Cardiac muscle cell (in vitro differentiated cells and primary cell): ENCODE measurements at places on chromosomes 5 and 9. TPM values are rescaled to one million over a fixed set of nuclear protein-coding genes. Genes with fewer than 3 reads are reported as not detected.
A peak's percentile ranks its signal among the peaks of the same experiment; 100 is the strongest.

GKAP1 gene
- total RNA-seq = 8.1 and 11.7 TPM in 2 replicates

SPRY4 gene
- total RNA-seq = 10.0 and 11.0 TPM in 2 replicates

AGXT2 gene
- 0.07 TPM in 1 of 2 replicates, not detected in the other for total RNA-seq

ZNF483 gene
- total RNA-seq = 4.5 and 7.2 TPM in 2 replicates

MYMK gene
- not detected in 2 replicates for total RNA-seq

DOCK2 gene
- total RNA-seq = 3.3 and 4.7 TPM in 2 replicates

ENHO gene
- total RNA-seq = 3.9 and 7.6 TPM in 2 replicates

- DNase-seq = peak; percentile 78
These were observed 201.1 kb downstream of the SNX18 start for GRCh38 chr5:54718656-54719055.

GRCh38 chr9:124590889-124591641, 83.9 kb upstream of the NR5A1 start:
- no peak for DNase-seq

- DNase-seq = no peak
These were observed 12.0 kb upstream of the NRARP start for GRCh38 chr9:137313956-137314560.

DNA sequence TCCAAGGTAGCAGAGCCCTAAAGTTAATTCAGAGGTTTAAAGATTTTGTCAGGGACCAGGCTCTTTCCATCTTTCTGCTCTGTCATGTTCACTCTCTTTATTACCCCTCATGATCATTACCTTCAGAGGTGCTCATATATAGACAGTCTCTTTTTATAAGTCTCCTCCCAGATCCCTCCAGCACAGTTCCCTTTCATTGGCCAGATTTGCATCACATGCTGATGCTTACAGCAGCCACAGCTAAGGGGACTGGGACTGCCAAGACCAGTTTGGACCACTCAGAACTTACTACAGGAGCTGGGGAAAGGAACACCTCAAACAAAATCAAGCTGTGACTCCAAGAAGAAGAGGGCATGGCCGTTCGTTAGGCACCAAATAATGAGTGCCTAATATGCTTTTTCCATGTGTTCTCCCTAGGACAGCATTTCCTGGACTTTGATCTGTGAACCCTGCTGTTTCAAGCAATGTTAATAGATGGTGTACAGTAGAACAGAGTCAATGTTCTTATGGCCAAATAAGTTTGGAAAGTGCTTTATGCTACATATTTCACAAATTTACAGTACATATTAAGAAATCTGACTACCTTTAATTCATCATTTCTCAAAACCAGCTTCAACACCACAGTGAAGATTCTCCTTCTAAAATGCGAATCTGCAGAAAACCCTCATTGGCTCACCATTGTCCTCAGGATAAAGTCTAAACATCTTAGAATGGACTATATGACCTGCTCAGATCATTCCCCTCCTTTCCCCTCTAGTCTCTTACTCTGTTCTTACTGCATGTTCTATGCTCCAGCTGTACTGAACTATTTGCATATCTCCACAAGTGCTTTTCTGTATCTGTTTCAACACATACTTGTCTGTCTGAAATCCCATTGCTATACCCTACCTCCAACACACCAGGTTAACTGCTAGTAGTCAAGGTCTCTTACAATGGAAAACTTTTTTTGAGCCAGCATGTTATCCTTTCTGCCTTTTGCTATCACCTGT, 3.4 kb downstream of the C5orf58 start:
- no peak for DNase-seq

DNA sequence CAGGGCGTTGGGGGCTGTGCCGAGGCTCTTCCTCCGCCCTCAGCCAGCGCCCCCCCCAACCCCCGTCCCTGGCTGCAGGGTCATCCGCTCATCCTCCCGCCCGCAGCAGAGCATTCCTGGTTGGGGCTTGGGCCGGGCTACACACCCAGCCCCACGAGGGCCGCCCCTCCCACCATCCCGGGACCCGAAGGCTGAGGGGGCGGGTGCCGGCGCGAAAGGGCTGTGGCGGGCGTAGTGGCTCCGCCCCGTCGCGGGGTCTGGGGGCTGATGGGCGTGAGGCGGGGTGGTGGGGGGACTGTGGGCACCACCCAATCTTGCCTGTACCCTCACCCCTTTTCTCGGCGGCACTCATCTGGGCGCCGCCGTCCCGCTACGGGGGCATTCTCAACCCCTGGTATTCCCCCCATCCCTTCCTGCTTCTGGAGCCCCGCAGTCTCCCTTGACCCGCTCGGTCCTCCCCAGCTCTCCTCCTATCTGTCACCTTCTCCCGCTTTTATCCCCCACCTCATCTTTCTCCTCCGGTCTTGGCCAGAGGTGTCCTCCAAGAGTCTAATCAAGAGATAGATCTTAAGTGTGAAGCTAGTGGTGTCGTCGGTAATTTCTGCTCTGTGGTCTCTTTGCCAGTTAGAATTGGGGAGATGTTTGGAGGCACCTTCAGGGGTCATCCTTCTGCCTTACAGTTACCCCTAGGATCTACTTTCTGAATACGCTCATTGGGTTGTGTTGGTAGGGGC, 1.6 kb downstream of the FER start:
- DNase-seq = peak; percentile 89

GRCh38 chr9:105385381-105385985, 62.4 kb upstream of the FSD1L start:
- DNase-seq = no peak

- no peak for DNase-seq
These were observed 37.8 kb downstream of the OXCT1 start for GRCh38 chr5:41832430-41832829.

GRCh38 chr9:127895811-127896210, 3.6 kb downstream of the ST6GALNAC6 start:
- DNase-seq = no peak

- DNase-seq = no peak
These were observed 51.3 kb downstream of the SLC46A2 start for GRCh38 chr9:112839331-112839730.

- DNase-seq = no peak
These were observed 3.9 kb downstream of the SPTAN1 start for GRCh38 chr9:128556276-128556675.

DNA sequence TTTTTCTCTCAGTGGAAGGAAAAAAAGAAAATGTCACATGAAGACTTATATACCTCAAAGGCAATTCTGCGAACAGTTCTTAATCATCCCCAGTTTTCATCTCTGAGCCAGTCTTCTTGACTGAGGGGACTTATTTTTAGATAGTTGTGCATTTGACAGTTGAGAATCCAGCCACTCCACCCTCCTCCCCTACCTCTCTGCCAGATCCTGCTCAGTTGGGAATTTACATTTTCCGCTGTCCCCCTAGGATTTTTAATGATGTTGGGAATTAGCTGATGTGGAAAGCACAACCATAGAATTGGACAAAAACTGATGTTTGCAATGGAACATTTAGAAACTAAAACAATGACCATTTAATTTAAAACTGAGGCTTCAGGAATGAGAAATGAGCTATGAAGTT, 194.3 kb upstream of the PIK3R1 start:
- no peak for DNase-seq

DNA sequence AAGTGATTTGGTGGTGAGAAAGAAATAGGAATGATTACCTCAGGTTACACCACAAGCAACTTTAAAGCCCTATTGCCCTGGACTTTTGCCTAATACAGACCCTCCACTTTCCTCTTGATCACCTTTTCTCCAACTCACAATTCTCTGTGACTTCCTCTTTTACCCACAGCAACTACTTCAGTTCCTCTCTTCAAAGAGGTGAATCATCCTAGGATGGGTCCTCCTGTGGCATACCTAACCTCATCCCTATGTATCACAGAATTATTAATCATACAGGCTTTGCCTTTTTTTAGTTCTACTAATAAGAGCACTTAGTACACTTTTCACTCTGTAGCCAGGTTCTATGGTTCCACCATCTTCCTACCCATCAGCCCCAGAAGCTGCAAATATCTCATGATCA, 19.6 kb upstream of the INSL6 start:
- DNase-seq = no peak

- no peak for DNase-seq
These were observed 9.4 kb downstream of the DAB2IP start for GRCh38 chr9:121660876-121661275.

- DNase-seq = no peak
These were observed 34.6 kb downstream of the MRPS27 start for GRCh38 chr5:72285424-72285821.

- DNase-seq = peak; percentile 68
These were observed 33.3 kb upstream of the DAPK1 start for GRCh38 chr9:87464110-87464991.

DNA sequence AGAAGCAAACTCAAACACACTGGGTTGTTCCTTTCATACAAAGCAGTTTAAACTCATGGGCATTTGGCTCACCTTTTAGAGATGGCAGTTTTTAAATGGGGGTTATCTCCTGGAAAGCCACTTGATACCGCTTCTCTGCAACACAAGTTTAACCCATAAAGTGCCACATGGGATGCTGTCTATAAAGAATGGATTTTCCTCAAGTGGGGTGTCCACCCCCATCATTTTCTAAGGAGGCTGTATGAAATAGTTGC, 528 bp upstream of the TRPM3 start:
- no peak for DNase-seq

DNA sequence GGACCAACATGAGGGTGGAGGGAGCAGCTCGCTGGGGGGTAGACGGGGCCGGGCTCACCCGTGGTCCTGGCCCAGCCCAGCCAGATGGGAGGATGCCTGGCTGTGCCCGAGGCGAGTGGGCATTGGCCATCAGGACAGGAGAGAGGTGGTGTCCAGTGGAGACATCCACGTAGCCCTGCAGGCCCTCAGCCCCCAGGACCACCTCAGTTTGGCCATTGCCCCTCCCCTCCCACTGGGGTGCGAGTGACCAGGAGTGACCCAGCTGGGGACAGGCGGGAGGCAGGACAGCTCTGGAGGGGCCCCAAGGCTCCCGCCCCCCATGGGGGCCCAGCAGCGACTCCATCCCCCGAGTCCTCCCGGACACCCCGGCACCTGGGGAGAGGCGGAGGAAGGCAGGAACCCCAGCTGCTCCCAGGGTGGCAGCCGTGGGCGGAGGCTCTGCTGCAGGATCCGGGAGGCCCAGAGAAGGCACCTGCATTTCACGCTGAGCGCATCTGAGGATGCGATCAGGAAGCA, 8.3 kb downstream of the NOXA1 start:
- DNase-seq = no peak

GRCh38 chr5:76787237-76787636, 31.6 kb upstream of the F2RL1 start:
- DNase-seq = peak; percentile 99
